ENCODE measurements at places on chromosomes 7 and 10.

DNA sequence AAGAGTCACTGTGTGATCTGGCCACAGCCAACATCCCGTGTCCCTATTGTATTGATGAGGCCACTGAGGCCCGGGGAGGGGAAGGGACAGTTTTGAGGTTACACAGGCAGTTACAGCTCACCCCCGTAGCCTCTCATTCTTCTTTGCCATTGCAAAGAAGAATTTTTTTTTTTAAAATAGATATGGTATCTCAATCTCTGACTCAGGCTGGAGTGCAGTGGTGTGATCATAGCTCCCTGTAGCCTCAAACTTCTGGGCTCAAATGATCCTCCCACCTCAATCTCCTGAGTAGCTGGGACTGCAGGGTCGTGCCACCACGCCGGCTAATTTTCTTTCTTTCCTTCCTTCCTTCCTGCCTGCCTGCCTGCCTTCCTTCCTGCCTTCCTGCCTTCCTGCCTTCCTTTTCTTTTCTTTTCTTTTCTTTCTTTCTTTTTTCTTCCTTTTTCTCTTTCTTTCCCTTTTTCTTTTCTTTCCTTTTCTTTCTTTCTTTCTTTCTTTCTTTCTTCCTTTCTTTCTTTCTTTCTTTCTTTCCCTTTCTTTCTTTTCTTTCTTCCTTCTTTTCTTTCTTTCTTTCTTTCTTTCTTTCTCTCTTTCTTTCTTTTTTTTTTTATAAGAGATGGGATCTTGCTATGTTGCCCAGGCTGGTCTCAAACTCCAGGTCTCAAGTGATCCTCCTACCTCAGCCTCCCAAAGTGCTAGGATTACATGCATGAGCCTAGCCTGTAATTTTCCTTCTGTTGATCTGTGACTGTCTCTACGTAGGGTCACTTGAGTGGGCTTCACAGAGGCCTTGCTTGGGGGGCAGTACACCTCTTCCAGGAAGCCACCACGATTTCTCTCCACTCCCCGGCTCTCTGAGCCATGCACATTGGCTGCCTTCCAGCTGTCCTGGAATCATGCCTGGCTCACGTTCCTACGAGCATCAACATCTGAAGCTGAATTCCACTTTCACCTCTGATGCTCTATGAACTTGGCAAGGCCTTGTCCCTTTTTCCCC, 31.3 kb downstream of the TMEM270 start:
- DNase-seq = no peak

GRCh38 chr7:105985229-105985628, 22.2 kb downstream of the CDHR3 start:
- DNase-seq = no peak

DNA sequence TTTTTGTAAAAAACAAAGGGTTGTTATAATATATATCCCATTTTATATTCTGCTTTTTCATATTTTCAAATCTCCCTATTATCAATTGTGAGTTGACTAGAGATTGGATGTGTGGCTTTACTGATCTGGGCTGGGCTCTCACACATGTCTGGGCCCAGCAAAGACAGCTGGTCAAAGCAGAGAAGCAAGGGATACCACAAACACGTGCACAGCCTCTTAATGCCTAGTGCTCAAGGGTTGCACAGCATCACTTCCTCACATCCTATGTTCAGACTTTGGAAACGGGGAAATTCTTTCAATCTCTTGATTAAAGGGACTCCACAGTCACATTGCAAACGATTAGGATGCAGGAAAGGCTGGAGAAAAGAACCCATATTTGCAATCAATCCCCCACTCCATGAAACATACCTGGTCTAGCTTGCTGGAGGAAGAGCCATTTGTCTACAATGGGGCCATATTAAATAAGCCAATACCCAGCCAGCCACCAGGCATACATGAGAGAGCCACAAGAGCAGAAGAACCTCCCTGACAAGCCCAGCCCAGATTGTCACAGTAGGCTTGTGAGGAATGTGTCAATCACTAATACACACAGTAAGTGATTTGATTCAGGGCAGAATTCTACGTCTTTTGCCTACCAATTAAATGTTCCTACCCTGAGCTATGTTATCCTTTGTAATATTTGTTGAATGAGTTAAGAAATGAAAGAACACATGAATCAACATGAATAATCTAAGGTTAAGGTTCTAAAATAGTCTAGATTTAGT, 431.2 kb downstream of the TNS3 start:
- no peak for DNase-seq

GRCh38 chr10:55495555-55495954, 694.5 kb upstream of the PCDH15 start:
- no peak for DNase-seq

- peak; percentile 55 for DNase-seq
Measured at GRCh38 chr10:30705101-30705624, 75.6 kb upstream of the LYZL2 start.

DNA sequence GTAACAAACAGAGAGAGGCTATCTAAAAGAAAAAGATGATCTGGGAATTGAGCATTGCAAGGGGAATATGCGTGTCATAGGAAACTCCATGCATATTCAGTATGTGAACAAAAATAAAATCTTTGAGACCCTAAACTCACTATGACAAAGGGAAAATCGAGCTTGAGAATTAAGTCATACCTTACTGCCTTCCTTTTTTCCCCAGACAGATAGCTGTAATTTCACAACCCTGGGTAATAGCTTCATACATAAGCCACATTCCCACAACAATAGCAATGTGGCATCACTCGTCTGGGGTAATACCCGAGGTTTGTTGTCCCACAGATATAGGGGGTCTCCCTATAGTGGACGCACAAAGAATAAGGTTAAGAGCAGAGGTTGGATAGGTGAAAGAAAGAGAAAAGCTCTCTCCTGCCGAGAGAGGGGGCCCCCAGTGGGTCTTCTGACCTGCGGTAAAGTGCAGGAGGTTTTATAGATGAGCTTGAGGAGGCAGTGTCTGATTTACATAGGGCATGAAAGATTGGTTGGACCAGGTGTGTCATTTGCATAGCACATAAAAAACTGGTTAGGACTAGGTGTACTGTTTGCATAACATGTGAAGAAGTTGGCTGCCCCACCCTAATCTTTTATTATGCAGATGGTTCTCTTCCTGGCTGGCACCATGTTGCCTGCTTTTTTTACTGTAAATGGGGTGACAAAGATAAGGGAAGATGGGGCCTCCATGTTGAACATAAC, 11.6 kb downstream of the CYP3A43 start:
- no peak for DNase-seq

- DNase-seq = no peak
Measured at GRCh38 chr7:151715666-151716315, 161.1 kb downstream of the PRKAG2 start.

- DNase-seq = no peak
Measured at GRCh38 chr10:31149835-31150512, 118.3 kb upstream of the ZNF438 start.

Data from activated CD4-positive, alpha-beta T cell treated with anti-CD3 and anti-CD28 coated beads for 48 hours (primary cell).